Stimulated activated CD8-positive, alpha-beta memory T cell treated with anti-CD3 and anti-CD28 coated beads, Interleukin-4, amount 100 ng/mL, for 24 hours (primary cell): ENCODE measurements at places on chromosomes 2 and 18.

- peak; percentile 1 for DNase-seq
Observed at GRCh38 chr2:178761759-178762371, 45.4 kb downstream of the TTN start.

DNA sequence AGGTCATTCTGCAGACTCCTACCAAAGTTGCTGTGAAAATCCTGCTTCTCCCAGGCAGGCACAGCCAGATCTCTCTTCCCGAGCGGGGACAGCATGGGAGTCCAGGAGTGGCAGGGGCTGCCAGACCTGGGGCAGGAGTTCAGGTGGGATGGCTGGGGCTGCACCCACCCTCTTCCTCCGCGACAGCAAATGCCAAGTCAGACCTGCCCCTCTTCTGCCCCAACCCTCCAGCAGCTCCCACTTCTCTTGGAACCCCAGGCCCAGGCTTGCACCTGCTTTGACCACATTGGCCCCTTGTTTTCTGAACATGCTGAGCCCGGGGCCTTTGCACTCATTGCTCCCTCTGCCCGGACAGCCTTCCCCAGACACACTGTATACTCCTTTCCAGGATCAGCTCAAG, 288.2 kb upstream of the HS6ST1 start:
- no peak for DNase-seq

GRCh38 chr18:24947521-24948305, 404.3 kb downstream of the ZNF521 start:
- no peak for DNase-seq

DNA sequence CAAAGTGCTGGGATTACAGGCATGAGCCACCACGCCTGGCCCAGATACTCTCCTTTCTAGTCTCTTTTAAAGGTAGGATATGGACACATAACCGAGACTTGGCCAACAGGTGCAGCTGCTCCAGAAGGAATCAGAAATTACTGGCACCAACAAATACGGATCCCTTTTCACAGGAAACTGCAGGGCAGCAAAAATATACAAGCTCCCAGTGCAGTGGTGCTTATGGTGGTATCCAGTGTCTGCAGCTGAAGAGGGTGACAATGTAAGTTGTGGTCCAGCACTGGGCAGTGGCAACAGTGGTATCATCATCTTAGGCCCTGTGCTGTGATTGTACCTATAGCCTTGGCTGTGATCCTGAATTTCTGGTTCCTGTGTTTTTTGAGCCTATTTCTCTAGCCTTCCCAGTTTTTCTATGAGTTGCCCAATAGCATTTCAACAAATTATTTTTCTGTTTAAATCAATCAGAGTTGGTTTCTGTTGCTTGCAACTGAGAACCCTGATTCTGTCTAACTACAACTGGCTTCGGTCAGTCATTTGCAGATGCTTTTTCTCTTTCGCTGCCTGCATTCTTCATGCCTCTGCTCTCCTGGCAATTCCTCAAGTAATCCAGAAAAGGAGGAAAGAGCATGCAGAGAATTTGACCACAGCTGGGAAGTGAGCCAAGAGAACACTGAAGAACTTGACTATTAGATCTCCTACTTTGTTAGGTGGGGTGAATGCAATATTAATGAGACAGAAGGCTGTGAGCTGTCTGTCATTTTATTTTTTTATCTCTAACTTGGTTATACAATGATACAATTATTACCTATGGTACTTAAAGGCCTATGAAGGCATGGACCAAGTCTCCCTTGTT, 30.8 kb upstream of the EML4 start:
- DNase-seq: no peak

DNA sequence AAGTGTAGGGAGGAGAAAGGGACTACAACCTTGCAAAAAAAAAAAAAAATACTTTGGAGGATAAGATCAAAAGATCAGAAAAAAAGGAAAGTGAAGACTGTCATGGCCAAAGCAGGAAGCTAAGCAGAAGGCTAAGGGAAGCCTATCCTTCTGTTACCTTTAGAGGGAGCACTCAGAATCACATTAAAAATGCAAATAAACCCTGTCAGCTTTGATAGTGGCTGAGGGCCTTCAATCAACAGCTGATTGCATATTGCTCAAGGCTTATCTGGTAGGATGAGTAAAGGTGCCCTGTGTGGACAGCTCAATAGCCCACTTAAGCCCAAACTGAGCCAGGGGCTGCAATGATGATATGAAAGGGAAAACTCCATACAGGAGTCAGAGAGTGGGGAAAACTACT, 1021.2 kb downstream of the LRP1B start:
- no peak for DNase-seq

DNA sequence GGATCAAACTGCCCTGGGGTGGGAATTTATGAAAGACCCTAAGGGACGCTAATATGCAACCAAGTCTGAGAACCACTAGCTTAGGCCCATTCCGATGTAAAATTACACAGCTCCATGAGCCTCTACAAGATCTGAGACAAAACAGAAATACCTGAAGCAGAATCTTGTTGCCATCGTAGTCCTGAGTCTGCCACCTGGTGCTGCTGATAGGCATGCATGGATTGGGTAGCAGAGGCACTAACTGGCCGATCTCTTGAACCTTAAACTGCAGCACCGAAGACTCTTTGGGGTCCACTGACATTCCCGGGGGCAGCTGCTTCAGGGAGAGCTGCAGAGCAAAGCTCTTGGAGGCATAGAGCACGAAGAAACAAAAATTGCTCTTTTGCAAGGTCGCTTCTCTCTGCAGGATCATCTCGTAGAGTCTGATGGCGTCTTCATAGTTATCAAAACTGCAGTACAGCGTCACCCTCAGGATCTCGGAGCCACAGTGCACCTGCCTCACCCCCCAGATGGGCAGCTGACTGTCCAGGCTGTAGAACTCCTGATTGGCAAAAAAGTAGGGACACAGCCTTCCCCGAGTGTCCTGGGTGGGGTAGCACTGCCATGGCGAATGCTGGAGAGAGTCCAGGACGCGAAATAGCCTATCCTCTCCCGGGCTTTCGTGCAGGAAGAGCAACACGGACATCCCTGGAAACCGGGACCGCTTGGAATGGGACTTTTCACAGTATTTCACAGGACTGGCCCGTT, 848 bp downstream of the FAM124B start:
- DNase-seq: no peak

DNA sequence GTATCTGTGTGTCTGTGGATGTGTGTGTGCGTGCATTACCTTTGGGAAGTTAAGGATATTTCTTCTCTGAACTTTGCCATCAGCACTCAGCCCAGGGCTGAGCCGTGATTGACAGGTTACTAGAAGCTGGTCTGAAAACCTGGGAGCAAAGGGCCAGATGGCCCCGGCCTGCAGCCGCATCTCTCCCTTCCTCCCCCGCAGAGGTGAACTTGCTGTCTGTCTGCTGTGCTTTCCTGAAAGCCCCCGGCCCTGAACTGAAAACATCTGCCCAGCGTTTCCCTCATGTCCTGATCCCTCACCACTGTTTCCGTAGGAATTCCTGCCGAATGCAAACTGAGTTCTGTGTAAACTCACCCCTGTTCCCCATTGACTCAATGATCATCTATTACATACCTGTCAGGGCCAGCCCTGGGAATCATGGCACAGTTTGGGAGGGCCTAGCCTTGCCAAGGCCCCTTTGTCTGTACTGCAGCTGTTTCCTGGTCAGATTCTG, 45.8 kb downstream of the MYCN start:
- no peak for DNase-seq

- DNase-seq: no peak
Observed at GRCh38 chr2:7057865-7058400, 140.7 kb downstream of the RNF144A start.

GRCh38 chr18:54392543-54393023, 34.9 kb downstream of the C18orf54 start:
- DNase-seq: no peak

GRCh38 chr2:235560345-235560744, 66.5 kb downstream of the AGAP1 start:
- DNase-seq: no peak

- no peak for DNase-seq
Observed at GRCh38 chr18:42517896-42518295, 562.9 kb downstream of the PIK3C3 start.

- no peak for DNase-seq
Observed at GRCh38 chr2:239231231-239232194, 169.3 kb downstream of the HDAC4 start.

DNA sequence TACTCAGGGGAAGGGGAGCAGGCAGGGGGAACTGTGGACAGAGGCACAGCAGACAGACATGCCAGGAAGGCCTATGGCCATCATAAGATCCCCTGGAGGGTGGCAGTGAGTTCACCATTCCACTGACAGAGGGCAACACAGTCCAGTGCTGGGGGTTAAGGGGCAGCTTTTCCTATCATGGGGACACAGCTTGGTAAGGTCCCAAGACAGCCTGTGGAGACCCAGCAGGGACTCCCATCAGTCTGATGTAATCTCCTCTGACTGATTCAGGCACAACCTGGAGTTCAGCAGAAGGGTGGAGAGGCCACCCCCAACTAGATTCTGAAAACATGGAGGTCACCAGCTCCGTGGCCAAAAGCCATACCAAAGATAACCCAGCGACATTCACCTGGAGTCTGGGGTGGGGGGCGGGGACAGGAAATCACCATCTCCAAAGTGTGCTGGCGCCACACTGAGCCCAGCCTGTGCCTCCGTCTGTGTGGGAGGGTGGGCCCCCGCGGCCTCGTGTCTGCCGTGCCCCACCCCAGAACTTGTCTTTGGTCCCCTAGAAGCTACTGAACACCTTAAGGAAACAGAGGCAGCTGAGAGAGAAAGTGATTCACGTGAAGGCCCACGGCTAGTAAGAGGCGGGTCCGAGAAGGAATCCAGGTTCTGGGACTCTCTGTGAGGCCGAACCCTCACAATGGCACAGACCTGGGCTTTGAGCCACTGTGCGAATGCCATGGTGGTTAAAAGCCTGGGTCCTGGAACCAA, 28.6 kb downstream of the DNMT3A start:
- DNase-seq: no peak

- DNase-seq: no peak
Observed at GRCh38 chr2:66982766-66983165, 414.4 kb upstream of the ETAA1 start.

- no peak for DNase-seq
Observed at GRCh38 chr2:16330012-16330411, 335.6 kb downstream of the CYRIA start.

GRCh38 chr2:231228223-231228622, 29.8 kb downstream of the ARMC9 start:
- no peak for DNase-seq

- no peak for DNase-seq
Observed at GRCh38 chr2:15388406-15389325, 172.5 kb downstream of the NBAS start.

DNA sequence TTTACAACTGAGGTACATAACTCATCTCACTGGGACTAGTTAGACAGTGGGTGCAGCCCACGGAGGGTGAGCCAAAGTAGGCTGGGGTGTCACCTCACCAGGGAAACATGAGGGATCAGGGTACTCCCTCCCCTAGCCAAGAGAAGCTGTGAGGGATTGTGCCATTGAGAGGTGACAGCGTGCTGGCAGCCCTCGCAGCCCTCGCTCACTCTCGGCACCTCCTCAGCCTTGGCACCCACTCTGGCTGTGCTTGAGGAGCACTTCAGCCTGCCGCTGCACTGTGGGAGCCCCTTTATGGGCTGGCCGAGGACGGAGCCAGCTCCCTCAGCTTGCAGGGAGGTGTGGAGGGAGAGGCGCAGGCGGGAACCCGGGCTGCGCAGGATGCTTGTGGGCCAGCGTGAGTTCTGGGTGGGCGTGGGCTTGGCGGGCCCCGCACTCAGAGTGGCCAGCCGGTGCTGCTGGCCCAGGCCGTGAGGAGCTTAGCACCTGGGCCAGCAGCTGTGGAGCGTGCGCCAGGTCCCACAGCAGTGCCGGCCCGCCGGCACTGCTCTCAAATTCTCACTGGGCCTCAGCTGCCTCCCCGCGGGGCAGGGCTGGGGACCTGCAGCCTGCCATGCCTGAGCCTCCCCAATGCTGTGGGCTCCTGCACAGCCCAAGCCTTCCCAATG, 44.5 kb upstream of the FAM110C start:
- DNase-seq: no peak

DNA sequence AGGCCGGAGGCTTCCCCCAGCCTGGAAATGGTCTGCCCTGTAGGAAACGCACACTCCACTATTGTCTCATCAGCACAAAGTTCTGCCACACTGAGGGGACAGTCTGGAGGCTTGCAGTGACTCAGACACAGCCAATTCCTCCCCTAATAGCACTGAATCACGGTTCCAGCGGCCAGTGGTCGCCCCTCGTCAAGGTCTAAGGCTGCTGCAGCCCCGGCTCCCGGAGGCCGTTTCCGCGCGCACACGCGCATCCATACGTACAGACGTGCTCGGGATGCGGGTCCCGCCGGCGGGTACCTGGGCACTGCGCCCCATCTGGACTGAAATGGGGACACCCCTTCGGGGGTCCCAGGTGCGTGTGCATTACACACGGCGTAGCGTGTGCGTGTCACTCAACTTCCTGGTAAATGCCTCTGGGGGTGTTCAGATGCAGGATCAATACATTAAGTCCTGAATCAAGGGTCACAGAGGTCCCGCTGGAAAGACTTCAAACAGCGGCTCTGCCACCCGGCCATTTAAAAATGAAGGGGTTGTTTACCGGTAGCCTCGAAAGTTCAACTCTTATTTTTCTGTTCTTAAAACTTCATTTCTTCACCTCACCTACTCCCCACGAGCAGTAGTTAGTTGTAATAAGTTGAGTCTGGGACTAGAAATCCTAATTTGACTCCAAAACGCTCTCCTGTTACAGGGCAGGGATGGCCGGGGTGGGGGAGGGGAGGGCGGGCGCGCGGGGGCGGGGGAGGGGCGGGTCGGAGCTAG, 572 bp upstream of the ZNF516 start:
- no peak for DNase-seq

GRCh38 chr2:8583400-8584173, 98.3 kb upstream of the ID2 start:
- peak; percentile 87 for DNase-seq

GRCh38 chr2:43110442-43110871, 115.9 kb downstream of the ZFP36L2 start:
- DNase-seq: no peak

GRCh38 chr2:24626131-24626530, 135.1 kb downstream of the NCOA1 start:
- no peak for DNase-seq

DNA sequence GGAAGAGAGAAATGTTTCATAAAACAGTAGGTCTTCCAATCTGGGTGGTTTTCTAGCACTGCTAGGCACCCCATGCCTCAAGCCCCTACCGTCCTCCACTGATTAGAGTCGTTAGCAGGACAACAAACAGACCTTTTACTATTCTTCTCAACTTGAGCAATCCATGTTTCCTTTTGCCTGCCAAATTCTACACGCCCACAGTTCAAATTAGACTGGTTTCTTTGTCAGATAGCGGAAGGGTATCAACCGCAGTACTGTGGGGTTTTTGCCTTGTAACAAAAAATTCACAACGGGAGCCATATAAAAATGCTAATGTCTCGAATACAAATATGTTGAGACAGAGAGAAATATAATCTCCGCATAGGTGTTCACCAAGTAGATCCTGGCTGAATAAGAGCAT, 59.9 kb downstream of the VIT start:
- no peak for DNase-seq

GRCh38 chr2:242063850-242064249, 194.3 kb downstream of the RTP5 start:
- DNase-seq: no peak
